Hematopoietic multipotent progenitor cell treated with erythropoietin and hydrocortisone succinate and interleukin-3 and kit ligand, for 6 days (in vitro differentiated cells): ENCODE measurements at places on chromosomes 7 and 10.
A peak's percentile ranks its signal among the peaks of the same experiment; 100 is the strongest.

GRCh38 chr7:43926798-43927123 is 525 bp downstream of the UBE2D4 start:
- no peak for DNase-seq

- DNase-seq: no peak
Observed at GRCh38 chr10:72899545-72899944, 6.0 kb downstream of the OIT3 start.

- DNase-seq: no peak
Observed at GRCh38 chr10:4006858-4007257, 221.8 kb upstream of the KLF6 start.

GRCh38 chr7:45070254-45070642 is 18.5 kb downstream of the NACAD start:
- DNase-seq: no peak

GRCh38 chr10:120017733-120018417 is 125.3 kb downstream of the SEC23IP start:
- no peak for DNase-seq

DNA sequence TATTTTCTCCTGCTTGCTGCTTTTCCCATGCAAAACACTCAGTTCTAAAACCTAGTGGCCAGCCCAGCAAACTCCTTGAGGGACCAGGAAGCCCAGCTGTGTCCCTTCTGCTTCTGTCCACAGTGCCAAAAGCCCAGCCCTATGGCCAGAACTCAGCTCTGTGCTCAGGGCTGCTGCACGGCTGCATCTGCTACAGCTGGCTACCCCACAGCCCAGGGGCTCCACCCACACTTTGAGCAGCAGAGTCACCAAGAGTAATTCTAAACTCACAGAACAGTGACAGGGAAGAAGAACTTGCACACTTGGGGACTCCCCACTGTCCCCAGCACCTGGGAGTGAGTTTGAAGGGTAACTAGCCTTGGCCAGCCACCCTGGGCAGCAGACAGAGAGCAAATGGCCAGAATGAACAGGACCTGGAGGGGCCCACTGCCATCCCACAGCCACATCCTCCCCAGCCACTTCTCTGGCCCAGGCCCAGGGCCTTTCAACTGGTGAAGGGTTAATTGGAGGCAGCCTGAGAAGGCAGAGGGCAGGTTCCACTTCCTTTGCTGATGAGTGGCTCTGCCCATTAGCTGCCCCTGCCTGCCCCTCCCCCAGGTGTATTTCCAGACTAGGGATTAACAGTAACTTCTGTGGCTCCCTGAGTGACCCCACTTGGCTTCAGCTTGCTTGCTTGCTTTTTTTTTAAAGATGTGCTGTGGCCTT is 28.1 kb upstream of the TRIM8 start:
- no peak for DNase-seq

GRCh38 chr10:132765435-132765834 is 20.5 kb downstream of the NKX6-2 start:
- DNase-seq: no peak

DNA sequence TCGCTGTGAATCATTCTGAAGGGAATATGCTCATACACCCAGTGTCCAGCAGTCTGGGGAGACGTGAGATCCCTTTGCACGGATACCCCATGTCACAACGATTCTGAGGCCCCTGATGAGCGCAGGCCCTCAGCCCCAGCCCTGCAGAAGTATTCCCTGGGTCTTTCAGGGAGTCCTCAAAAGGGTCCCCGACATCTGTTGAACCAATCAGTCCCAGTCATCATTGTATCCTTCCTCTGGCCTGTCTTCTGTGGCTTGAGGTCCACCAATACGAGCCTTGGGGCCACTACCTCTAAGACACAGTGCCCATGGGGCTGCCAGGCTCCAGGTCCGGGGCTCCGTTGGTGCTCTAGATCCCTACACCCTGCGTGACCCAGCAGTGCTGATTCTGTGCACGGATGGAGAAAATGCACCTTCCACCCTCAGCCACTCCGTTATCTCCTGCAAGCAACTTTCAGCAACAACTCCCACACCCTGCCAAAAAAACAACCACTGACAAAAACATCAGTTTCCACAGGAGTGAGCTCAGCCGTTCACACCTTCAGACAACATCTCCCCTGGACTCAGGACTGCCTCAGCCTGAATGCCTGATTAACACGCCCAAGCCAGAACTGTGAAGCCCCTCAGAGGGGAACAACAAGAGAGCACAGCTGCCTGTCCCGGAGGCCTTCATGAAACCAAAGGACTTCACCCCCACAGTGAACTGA is 46.9 kb upstream of the KDM7A start:
- peak; percentile 79 for DNase-seq

DNA sequence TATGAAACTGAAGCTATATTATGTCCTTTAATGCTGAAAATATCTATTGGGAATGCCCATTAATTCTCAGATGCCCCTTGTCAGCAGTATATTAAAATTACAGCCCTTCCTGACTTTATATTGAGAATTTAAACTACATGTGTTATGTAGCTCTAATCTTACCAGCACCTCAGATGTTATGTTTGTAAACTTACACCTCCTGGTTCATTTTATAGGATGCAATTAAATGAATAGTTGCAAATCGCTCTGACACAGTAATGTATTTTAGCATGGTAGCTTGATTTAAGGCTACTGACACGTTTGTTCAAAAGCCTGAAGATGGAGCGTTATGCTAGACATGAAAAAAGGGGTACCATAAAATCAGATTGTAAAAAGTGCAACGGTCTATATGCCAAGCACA is 35.0 kb upstream of the MET start:
- no peak for DNase-seq

DNA sequence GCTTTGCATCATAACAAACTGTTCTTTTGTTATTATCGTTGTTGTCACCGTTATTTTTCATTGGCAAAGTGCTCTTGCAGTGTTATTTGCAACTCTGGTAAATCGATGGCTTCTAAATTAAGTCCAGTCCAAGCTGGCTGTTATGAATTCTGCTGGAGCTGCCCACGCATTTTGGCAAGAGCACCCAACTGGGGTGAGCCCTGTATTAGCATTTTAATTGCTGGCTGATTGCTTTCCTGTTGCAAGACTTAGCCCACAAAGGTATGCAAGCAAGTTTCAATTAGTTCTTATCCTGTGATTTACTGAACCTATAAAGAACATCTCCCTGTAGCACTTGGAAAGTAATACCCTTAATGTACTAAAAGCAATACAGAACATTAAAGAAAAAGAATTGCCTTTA is 226.8 kb downstream of the ACTR3B start:
- DNase-seq: no peak

- DNase-seq: peak; percentile 83
Observed at GRCh38 chr7:138000081-138000701, 1.7 kb downstream of the CREB3L2 start.

DNA sequence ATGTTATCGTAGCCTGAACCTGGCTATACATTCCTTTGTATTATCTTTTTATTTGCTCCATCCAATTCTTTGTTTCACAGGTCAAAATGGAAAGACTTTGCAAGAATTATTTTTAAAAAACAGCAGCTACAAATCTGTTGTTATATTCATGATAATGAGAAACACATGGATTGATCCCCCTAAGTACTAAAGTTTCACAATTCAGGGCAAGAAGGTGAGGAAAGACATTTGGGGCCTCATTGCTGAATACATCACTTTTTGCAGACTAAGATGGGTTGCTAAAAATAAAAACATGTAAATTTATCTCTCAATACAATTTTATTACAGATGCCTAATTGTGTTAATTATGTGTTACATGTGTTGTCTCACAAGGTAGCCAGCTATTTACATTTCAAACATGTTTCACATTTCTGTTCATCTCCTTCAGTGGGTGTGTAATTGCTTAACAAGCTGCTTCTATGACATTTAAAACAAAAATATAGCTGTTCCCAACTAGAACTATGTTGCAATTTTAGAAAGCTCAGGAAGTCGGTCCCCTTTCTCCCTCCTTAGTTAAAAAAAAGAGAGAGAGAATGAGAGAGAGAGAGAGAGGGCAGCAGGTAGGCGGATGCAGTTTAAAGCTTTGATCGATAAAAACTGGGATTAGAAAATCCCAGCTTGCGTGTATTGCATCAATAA is 606.3 kb upstream of the FZD8 start:
- DNase-seq: no peak

DNA sequence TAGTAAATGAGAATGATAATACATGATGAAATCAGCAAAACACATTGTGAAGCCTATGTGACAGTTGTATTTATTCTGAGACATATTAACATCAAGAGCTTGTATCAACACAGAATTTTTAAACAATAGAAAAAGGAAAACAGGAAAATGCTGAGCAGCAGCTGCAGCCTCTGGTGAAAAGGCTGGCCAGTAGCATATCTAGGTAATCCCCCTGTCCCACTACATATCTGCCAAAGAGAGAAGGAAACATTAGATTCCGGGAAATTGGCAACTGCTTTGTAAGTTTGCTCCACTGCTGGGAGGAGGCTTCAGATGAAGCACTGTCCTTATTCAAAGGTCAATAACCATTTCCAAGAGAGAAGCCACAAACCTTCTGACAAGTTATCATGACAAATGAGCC is 89.4 kb downstream of the RALA start:
- no peak for DNase-seq

DNA sequence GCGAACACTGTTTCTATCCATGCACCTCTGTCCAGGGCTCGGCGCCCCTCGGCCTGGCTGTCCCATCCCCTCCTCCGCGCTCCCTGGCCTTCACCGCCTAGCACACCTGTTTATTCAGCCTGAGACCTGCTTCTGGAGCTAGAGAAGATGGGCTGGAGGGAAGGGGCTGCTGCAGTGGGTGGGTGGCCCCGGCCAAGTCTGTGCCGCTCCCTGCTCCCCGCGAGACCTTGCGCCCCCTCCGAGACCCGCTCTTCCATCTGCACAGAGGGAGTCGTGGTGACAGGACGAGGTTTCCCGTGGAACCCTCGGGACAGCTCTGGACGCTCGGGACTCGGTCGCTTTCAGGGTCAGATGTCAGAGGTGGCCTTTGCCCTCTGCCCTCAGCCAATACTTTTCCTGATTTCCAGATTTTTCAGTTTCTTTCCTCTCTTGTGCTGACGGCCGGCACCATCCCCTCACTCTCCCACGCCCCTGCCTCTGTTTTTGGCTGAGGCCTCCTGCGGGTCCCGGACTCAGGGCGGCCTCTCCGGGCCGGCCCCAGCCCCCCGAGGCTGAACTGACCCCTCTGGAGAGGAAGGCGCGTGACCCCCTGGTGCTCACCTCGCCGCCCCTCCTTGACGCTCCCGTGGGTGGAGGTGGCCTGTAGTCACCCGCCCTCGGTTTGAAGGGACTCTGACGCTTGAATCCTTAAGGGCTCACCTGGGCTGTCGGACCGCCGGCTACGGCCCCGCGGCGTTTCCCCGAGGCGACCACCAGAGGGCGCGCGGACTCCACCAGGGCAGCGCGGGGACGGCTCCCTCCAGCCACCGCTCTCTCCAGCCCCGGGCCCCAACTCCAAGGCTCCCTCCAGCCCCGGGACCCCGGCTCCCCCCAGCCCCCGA is 15.6 kb downstream of the SHH start:
- peak; percentile 57 for DNase-seq

DNA sequence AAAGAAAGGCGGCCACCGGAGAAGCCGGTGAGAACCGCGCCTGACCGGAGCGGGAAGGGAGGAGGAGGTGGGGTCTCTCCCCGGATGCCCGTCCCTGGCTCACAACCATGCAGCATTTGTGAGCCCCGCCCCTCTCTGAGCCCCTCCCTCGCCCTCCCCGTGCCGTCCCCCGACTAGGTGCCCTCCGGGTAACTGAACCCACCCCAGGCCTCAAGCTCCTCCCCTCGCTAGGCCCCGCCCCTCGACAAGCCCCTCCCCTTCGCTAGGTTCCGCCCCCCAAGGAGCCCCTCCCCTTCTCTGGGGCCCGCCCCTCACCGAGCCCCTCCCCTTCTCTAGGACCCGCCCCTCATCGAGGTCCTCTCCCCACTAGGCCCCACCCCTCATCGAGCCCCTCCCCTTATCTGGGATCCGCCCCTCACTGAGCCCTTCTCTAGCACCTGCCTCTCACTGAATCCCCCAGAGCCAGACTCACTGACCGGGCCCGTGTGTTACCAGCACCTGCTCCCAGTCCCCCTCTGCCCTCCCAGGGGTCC is 42.2 kb upstream of the HSPB1 start:
- peak; percentile 78 for DNase-seq

DNA sequence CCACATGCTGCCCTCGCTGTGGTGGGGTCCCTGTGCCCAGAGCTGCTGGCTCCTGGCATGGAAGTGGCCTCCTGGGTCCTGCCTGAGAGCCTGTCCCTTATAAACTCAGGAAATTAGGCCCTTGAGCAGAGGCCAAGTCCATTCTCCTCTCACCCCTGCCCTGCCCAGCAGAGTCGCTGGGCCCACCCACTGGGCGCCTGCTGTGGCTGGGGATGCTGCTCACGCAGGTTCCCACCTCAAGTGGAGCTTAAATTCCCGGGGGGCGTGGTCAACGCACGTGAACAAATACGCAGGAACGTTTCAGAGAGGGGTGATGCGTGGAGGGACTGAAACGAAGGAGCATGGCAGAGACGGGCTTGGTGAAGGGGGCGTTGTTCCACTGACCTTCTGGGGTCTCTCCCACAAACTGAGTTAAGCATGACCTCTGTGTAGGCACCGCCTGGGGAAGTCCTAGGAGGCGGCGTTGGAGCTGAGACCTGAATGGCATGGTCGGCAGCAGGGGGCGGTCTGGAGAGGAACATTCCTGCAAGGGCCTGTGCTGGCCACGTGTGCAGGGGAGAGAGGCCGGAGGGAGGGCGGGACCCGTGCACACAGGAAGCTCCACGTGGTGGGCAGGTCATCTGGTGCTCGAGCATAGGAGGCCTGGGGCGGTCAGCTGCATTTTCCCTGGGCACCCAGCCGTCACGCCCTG is 27.9 kb downstream of the FAM20C start:
- peak; percentile 16 for DNase-seq

DNA sequence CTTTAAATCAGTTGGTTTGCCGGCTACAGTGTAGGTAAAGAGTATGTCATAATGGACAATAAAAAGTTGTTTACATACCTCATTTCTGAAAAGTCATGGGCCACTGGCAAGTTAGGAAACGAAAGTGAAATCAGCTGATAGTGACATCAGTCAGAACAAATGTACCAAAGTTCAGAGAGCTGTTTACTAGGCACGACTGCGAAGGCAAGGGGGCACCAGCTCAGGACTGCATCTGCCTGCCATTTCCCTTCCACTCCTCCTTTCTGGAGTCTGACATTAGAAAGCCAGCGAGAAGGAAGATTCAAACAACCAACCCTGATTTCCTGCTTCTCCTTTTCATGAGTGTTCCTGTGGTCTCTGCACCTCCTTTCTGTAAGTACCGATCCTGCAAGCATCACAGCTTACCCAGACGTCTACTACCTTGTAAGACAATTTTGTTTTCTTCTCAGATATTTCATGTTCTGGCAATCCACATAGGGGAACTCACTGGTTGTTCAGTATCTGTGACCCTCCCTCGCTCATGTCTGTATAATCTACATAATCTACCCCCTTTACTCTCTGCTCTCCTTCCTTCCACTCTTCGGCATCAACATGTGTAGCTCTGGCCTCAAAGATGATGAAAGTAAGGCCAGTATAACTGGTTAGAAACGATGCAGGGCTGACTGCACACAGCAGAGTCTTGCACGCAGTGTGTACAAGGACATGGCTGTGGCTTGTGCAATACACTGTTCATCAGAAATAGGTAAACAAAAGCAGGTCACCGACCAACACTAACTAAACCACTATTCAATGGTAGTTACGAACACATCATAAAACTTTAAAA is at the start of gene TMEM140:
Gene TMEM140 (plus strand): TSS at position 174 of the 823 bp plus-strand sequence. CDS start 16,370 bp downstream, outside the sequence.
- peak; percentile 72 for DNase-seq

GRCh38 chr10:69468751-69469089 is 17.5 kb downstream of the TSPAN15 start:
- no peak for DNase-seq

- peak; percentile 59 for DNase-seq
Observed at GRCh38 chr10:84194424-84195043, at the start of gene CDHR1. Gene CDHR1, plus strand, starts transcription at chr10:84194537. Its CDS starts 224 bp downstream, at chr10:84194761.

GRCh38 chr10:86261470-86261869 is 105.1 kb downstream of the GRID1 start:
- DNase-seq: no peak

GRCh38 chr7:140390466-140391190 is 7.7 kb downstream of the SLC37A3 start:
- peak; percentile 45 for DNase-seq
